Suppressor macrophage treated with lipopolysaccharide for 1 hour (primary cell): ENCODE measurements at places on chromosomes 7 and 10.

GRCh38 chr10:86971232-86971991 lies 3.1 kb downstream of the ADIRF start:
- DNase-seq = peak; percentile 93

DNA sequence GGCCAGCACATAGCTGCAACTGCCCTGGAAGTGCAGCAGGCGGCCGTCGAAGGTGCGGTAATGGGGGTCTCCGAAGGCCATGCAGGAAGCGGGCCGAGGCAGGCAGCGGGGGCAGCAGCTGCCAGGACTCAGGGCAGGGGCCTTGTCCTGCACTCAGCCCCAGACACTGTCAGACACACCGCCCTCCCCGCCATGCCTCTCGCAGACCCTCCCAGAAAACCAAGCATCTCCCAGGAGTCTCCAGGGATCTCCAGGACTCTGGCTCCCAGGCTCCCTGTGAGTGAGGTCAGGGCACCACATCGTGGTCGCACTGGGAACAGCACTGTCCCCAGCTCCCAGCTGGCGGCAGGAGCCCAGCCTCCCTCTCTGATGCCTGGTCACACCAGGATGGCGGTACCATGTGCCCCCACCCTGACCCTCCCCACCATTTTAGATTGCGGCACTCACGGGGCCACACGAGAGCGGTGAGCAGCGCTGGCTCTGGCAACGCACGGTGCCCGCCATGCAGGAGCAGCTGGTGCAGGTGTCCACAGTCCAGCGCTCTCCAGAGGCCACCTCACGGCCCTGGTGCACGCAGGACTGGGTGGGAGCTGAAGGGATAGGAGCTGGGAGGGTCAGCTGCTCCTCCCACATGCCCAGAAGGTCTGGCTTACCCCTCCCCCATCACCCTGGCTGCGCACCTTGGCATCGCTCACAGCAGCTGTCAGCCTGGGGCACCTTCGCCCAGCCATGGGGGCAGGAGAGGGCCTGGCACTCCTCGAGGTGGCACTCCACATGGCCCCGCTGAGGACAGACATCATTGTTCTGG lies 17.5 kb downstream of the ATP6V1F start:
- peak; percentile 64 for DNase-seq

DNA sequence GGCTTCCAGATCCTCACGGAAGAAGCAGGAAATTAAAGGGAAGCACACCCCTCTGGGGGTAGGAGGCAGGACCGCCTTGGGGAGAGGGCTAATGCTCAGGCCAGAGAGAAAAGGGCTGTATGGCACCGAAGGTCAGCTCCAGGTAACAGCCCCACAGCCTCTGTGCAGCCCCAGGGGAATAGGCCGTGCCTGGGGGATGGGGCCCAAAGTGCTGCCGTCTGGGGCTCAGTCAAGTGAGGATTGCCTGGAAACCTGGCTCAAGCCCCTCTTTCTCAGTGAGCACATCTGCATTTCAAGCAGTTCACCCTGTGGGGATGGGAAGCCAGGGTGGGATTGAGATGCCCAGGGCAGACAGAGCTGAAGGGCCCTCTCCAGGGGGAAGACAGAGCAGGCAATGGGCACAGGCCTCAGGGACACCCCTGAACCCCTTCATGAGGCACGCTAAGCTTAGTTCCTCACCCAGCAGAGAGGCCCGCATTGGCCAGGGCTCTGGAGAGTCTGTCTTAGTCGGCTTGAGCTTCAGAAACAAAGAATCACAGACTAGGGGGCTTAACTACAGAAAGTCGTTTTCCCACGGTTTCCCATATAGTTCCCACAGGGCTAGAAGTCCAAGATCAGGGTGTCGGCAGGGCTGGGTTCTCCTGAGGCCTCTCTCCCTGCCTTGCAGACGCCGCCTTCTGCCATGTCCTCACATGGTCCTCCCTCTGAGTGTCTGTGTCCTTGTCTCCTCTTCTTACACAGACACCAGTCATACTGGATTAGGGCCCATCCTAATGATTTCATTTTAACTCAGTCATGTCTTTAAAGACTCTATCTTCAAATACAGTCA lies 118.2 kb downstream of the PTPN20 start:
- DNase-seq = no peak

DNA sequence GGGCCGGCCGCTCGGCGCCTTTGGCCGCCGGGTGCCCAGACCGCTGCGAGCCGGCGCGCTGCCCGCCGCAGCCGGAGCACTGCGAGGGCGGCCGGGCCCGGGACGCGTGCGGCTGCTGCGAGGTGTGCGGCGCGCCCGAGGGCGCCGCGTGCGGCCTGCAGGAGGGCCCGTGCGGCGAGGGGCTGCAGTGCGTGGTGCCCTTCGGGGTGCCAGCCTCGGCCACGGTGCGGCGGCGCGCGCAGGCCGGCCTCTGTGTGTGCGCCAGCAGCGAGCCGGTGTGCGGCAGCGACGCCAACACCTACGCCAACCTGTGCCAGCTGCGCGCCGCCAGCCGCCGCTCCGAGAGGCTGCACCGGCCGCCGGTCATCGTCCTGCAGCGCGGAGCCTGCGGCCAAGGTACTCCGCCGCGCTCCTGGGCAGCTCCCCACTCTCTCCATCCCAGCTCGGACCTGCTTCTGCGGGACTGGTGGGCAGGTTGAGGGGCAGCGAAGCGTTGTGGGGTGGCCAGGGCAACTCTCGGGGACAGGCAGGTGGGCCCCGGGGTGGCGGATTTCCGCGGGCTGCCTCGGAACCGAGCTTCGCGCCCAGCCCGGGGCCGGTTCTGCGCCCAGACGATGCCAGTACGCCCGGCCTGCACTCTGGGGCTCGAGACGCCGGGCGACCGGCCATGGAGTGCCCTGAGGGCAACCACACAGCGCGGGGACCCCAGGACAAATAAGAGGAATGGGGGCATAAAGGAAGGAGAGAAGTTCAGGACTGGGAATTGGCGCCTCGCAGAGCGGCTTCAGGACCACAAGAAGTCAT lies 578 bp downstream of the HTRA1 start:
- DNase-seq = peak; percentile 37

DNA sequence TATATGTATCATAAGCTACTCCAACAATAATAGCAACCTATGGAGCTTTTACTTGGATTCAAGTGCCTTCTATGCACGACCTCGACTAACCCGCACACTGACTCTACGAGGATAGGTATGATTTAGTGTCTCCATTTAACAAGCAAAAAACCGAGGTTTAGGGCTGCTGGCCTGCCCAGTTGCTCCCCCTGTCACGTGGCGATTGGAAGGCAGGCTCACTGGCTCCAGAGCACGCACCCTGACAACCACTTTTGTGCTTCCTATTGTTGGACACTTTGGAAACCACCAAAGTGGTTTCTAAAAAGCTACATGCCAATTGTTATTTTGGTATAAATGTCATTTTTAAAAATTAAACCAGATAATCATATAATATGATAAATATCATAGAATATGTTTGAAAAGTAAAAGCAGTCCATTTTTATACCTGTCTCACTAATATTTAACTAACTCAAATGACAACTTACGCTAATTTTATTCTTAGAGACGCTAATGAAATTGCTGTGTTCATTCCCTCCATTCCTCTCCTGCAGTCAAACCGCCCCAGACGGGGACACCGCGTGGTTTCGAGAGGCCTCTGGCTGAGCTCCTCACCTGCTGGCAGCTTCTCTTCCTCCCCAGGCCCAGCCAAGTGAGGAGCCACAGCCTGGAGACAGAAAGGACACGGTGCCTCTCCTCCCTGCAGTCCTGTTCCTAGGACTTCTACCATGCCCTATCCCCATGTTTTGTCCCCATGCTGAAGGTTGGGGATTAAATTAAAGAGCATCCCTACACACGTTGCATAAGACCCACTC lies 22.2 kb upstream of the RHEB start:
- DNase-seq = no peak

DNA sequence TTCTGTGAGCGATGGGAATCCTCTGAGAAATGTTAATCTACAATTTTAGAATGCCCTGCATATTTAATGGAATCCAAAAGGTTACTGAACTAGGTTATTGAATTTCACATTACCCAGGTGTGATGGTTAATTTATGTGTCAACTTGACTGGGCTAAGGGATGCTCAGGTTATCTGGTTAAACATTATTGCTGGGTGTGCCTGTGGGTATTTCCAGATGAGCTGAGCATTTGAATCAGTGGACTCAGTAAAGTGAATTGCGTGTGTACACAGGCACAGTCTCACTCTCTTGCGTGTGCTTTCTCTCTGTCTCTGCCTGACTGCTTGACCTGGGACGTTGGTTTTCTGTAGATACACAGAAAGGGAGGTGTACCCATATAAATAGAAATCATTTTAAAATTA lies 21.7 kb downstream of the RNF32 start:
- no peak for DNase-seq

GRCh38 chr10:17435953-17436352 lies 18.4 kb downstream of the ST8SIA6 start:
- DNase-seq = no peak

DNA sequence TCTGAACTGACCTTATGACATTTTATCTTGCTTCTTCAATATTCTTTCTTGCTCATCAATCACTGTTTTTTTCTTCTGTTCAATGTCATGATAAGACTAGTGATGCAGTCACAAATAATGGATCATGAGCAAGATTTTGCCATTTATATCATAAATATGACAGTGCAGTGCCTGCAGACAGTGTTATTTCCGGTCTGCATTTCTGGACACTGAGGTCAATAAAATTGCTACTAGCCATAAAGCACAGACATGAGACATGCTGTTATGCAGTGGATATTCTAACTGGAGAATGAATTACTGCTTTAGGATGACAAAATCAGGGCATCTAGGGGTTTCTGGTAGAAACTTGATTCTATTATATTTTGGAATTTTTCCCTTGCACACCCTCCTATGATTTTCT lies 1509.7 kb upstream of the LRRTM3 start:
- DNase-seq = no peak

DNA sequence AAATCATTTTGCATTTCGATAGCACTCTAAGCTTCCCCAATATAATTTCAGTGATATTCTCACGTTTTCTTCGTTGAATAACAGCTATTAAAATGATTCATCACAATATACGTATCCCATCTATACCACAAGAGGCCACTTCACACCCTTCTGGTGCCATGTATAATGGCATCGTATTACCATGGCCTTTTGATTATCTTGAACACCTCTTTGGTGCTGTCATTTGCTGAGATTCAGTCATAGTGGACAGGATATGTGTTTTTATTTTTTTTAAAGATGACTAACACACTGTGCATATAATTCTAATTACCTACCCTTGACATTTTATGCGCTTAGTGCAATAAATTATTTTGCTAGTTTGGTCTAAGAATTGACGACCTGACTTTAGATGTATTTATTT lies 6.7 kb upstream of the INSYN2A start:
- no peak for DNase-seq

DNA sequence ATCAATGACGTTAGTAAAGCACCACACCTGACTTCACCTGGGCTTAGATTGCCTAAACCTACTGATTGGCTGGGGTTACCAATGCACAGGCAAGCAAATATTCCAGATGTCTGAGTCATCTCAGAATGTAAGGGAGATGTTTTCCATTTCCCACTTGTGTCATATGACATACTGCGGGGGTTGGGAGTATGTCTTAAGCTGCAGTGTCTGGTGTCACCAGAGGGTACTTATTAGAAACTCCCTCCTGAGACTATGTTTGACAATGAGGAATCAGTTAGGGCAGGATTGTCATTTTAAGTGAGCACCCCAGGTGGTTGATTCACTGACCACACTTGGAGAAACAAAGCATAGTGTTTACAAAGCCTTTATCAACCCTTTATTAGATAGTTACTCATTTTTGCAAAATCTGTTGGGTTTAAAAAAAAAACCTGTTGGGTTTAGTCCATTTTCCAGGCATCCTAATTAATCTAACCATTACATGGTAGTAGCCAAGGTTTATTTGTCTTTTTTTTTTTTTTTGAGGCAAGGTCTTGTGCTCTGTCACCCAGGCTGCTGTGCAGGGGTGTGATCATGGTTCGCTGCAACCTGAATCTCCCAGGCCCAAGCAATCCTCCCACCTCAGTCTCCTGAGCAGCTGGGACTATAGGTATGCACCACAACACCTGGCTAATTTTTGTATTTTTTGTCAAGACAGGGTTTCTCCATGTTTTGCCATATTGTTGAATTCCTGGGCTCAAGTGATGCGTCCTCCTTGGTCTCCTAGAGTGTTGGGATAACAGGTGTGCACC lies 72.5 kb downstream of the CDK6 start:
- peak; percentile 83 for DNase-seq

DNA sequence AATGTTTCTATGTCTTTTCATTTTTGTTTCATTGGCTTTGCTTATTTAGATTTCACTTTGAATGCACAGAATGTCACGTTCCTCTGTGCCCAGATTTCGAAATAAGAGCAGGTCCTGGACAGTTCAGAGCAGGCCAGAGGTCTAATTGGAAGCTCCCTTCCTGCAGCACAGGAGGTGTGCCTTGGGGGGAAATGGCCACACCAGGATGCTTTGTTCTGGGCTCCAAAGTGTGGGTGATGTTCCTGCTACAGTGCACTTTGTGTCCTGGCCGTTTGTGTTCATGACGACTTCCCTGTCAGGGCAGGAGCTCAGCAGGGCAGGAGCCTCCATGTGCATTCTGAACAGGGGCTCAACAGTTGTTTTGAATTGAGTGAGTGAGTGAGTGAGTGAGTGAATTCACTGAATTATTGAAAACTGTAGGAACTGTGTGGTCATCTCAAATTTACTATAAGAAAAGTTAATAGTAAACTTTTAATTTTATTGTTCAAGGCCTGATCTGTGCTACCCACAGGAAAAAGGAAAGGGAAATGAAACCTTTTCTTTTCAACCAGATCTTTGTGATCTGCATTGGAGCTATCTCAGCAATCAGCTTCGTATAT lies 109.5 kb upstream of the GJD4 start:
- DNase-seq = peak; percentile 21

- DNase-seq = peak; percentile 61
Measured at GRCh38 chr10:90871279-90871765, 452 bp upstream of the RPP30 start.

DNA sequence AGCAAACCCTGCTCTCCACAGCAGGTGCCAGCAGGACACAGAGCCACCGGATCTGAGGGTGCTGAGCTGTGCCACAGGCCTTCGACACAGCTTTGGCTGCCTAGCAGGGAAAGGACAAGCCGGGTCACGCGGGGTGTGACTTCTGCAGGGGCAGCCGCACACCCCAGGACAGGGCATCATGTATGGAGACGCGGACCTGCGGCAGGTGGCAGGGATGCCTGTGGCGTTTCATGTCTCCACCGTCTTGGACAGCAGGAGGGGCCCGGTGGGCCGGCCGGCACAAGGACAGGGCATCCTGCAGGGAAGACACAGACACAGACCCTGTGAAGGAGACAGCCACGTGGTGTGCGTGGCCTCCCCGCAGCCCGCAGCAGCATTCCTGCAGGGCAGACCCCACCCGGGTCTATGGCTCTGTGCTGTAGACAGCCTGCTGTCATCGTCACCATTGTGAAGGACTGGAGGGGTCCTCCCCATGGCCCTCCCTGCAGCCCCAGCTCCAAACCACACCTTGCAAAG lies 109.2 kb downstream of the PDGFA start:
- no peak for DNase-seq

DNA sequence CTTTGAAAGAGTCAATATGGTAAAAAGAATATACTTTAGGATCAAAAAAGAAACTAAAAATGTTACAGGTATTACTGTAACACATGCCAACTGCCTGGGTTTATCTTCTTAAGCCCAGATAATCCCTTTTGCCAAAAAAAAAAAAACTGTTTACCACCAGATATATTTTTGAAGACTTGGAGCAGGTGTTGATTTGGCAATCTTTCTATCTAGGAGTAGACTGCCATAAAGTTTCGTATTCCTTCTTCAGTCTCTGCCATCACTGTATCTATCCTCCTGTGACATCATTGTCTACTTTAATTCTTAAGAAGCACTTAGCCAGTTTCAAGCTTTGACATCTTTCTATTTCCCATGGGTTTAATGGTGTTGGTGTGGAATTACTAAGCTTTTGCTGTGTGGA lies 161.0 kb downstream of the ST7 start:
- no peak for DNase-seq

- DNase-seq = no peak
Measured at GRCh38 chr10:33272635-33273034, 61.8 kb downstream of the NRP1 start.
